ENCODE measurements at places on chromosomes 11 and 22.

GRCh38 chr22:31968022-31968421 is 23.7 kb downstream of the YWHAH start:
- no peak for DNase-seq

GRCh38 chr11:76601724-76602123 is 68.8 kb downstream of the LRRC32 start:
- no peak for DNase-seq

GRCh38 chr11:86301742-86302091 is 323 bp upstream of the HIKESHI start:
- no peak for DNase-seq

DNA sequence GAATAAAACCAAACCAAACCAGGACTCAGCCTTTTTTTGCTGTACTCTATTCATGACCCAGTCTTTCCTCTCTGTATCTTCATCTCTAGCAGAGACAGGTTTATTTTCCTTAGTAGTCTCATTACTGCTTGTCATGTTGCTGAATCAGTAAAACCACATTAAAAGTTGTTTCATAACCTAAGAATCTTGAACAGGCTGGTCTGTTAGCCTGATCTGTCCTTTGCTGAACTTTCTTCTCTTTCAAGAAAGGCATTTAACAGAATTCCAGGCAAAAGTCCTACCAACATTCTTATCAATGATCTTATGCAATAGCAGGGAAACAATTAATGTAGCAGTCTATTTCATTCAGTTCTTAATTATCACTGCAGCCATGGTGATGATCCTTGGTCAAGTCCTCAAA is 197.7 kb downstream of the CASP12 start:
- DNase-seq: peak; percentile 57

DNA sequence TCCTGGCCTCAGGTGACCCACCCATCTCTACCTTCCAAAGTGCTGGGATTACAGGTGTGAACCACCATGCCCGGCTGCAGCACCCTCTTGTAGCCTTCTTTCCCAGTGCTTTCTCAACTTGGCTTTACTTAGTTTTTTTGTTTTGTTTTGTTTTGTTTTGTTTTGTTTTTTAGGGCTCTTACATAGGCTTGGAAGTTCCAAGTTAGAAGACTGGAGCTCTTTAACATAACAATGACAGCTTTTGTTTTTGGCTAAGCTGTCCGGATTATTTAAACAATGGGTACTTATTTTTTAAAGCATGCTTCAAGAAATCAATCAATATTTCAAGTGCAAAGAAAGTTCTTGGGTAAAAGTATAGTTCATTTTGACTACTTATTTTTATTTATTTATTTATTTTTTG is 25.9 kb downstream of the KMT2A start:
- DNase-seq: no peak

GRCh38 chr11:117385906-117386305 is 58.3 kb downstream of the CEP164 start:
- DNase-seq: no peak

- DNase-seq: no peak
Measured at GRCh38 chr11:13115380-13115675, 106.2 kb downstream of the RASSF10 start.

DNA sequence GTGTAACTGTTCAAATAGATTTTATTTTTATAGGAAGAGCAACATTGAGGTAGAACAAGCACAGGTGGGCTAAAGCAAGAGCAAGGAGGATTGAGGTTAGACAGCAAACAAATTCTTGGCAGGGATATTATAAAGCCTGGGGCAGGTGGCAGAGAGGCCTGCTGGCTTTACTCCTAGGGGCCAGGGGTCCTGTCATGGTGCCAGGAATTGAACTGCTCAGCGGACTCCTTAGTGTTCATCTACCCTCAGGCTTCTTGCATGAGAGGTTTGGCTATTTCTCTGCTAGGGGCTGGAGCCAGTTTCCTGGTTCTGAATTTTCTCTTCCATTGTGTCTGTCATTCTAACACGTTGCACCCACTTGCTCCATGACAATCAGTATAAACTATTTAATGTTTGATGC is 217.2 kb upstream of the NCAM1 start:
- no peak for DNase-seq

DNA sequence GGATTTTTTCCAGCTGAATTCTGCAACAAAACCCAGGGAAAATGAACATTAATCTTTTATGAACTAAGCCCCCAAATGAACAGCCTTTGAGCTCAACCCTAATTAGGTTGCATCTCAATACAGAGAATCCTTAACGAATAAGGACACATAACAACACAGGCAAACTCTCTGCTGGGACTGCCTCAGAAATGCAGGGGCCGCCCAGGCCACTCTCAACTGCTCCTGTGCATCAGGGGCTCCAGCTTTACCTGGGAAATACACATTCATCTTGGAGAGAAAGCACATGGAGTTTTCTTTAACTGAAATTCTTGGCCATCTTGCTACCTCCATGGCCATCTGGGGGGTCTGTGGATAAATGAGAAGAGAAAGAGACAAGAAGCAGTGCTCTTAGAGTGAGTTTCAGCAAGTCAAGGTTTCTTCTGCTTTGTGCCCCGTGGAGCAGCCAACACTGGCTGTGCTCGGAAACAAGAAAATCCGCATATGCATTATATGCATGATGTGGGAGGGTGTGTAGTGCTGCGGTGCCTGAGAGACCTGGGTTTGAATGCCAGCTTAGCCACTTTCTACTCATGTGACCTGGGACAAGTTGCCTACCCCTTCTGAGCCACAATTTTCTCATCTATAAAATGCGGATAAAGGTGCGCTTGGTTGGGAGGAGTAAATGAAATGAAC is 81.9 kb upstream of the RCN1 start:
- DNase-seq: no peak

DNA sequence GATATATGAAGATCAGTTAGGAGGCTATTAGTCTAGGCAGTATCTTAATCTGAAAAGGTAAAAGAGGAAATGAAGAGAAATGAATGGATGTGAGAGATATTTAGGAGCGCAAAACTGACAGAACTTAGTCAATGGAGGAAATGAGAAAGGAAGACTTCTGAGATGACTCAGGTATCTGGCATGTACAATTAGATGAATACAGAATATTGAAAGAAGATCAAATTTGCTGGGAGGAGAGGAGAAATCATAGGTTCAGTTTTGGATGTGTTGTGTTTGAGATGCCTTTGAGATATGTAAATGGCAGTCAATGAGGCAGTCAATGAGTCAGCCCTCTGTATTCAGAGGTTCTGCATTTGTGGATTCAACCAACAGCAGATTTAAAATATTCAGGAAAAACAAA is 42.9 kb upstream of the GAB2 start:
- DNase-seq: no peak

- DNase-seq: peak; percentile 86
Measured at GRCh38 chr11:124769806-124770774, 8.0 kb upstream of the ESAM start.

- peak; percentile 37 for DNase-seq
Measured at GRCh38 chr22:20494978-20495860, at the start of gene KLHL22. Gene KLHL22 (minus strand): TSS chr22:20495795. CDS start chr22:20489211, 6,584 bp downstream.

DNA sequence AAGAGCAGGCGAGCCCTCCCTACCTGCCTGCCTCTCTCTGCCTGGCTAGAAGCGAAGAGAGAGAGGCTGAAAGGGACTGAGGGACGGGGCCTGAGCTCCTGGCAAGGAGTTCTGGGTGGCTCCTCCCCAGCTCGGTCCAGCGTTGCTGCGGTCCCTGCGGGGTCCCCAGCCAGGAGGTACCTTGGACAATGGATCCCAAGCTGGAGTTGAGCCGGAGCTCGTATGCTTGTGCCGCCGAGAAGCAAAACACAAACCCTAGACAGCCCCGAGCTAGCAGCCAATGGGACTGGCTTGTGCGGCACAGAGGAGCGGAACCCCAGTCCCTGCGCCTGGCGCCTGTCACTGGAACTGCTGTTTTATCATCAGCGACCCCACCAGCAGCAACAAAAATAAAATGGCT is 18.3 kb downstream of the SLC25A18 start:
- DNase-seq: no peak

DNA sequence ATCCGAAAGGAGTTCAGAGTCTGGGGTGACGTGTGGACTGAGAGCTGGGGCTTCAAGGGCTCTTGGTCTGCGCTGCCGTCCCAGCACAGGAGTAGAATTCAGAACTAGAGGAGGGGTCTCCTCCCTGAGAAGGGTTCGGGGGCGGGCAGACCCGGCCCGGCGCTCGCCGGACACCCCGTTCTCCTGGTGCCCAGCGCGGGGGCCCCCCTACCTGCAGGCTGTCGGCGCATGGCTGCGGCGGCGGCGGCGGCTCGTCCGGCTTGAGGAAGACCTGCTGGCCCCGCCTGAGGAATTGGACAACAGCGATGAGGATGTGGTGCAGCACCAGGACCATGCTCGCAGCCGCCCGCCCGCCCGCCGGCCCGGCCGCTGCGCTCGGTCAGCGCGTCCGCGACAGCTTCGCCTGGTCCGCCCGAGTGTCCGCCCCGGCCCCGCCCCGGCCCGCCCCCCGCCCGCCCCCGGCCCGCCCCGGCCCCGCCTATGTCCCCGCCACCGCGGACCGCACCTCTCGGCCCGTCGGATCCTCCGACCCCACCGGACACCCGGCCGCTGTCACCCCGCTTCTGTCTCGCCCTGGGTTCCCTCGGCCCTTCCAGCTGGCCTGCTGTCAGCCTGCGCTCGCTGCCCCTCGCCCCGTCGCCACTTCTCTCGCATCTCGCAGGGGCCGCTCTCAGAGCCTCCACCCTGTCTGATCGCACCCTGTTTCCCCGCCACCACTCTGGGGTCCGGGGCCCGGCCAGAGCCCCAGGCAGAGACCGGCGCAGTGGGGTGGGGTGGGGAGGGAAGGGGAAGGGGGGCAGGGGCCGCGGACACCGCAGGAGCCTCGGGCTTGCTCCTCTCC is 32.0 kb downstream of the PDE2A start:
- peak; percentile 12 for DNase-seq

DNA sequence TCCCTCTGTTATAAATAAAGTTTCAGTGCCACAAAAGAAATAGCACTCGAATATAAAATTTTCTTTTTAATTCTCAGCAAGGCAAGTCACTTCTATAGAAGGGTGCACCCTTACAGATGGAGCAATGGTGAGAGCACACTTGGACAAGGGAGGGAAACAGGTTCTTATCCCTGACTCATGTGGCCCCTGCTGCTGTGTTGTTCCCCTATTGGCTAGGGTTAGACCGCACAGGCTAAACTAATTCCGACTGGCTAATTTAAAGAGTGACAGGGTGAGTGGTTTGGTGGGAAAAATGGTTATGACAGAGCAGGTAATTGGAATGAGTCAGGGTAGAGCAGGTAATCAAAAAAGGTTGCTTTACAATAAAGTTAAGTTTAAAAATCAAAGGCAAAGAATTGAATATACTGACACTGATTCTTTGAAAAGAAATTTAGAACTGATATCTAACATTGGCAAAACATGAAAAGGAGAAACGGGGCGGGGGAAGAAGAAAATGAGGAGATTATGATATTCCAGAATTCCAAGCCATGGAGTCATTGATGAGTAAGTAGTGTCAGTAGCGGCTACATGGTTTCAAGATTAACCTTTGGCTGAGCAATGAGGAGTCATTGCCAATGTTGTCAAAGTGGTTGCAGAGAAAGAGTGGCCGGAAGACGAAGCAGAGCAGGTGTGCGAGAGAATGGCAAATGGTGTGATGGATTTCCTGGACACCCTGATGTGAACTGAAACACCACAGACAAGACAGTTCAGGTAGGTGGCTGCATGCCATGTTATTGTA is 48.4 kb upstream of the MRGPRX1 start:
- no peak for DNase-seq

- no peak for DNase-seq
Measured at GRCh38 chr22:21099578-21099977, 53.8 kb downstream of the LRRC74B start.

DNA sequence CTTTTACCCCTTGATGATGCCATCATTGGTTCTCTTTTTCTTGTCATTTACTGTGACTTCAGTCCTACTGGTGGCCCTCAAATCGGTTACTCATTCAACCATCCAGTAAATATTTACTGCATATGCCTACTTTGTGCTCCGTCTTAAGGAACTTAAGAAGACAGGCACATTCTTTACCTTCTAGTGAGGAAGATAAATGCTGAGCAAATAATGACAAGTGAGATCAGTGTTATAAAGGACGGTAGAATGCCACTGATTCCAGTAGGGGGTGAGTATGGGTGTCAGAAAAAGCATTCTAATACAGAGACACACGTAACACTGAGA is 1.6 kb downstream of the ANKRD42 start:
- no peak for DNase-seq

DNA sequence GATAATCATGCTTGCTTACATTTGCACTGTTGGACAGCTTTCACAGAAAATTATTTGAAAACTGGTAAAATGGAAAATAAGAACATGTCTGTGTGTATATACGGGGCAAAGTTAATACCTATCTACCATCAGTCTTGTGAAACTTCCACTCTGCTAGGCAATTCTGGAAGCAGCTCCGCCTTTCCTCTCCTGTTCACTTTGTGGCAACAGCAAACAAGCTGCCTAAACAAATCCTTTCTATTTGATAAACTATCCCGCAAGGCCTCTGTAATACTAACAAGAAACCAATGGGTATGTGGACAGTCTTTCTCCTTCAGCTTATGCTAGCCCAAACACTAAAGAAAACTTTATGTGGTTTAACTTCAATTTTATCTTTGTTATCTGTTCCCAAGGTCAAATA is 39.2 kb upstream of the RAPSN start:
- no peak for DNase-seq

Data from cardiac fibroblast (primary cell).